ENCODE measurements at places on chromosomes 7 and 10.

DNA sequence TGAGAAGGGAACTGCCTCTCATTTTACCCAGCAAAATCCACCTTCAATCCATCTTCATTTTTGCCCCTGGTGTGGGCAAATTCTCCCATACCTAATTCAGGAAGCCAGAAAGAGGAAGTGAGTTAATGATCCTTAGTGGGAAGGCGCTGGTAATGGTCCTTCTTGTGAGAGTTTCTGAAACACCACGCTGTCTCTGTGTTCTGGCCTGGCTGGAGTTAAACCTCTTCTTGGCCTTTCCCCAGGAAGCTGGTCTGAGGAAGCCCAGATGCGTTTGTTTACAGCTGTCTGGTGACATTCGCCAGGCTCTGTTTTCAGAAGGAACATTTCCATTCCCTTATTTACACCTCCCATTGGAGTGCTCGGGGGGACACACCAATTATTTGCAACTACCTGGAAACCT, 24.3 kb downstream of the HTRA1 start:
- no peak for DNase-seq

DNA sequence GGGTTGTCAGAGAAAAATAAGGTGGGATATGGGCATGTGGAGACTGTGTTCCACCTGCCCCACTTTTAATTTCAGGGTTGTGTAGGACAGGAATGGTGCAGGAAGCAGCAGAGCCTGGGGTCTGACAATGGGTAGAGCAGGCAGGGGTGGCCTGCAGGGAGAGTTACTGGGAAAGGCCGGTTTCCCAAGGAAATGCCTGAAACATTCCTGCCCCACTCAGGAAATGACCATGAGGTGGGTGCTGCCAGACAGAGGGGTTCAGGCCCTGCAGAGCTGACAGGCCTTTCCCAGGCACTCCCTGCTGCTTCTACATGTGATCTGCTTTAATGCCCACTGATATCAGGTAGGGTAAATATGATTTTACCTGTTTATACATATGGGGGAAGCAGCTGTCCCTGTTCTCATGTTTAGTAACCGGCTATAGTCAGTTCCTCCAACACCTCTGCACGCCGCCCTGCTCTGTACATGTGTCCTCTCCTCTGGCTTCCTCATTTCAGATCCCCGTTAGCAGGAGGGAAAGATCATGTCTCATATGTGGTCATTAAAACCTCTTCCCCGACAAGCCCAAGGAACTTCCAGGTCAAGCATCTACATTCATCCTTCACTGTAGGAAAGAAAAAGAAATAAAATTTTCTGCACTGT, 118.6 kb upstream of the PRSS58 start:
- no peak for DNase-seq

DNA sequence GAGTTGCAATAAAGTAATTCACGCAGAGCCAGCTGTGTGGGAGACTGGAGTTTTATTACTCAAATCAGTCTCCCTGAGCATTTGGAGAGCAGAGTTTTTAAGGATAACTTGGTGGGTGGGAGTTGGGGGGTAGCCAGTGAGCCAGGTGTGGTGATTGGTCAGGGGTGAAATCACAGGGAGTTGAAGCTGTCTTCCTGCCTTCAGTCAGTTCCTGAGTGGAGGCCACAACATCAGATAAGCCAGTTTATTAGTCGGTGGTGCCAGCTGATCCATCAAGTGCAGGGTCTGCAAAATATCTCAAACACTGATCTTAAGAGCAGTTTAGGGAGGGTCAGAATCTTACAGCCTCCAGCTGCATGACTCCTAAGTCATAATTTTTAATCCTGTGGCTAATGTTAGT, 3.3 kb upstream of the CYP51A1 start:
- no peak for DNase-seq

- DNase-seq = no peak
Observed at GRCh38 chr7:119681336-119681735, 591.6 kb upstream of the KCND2 start.

DNA sequence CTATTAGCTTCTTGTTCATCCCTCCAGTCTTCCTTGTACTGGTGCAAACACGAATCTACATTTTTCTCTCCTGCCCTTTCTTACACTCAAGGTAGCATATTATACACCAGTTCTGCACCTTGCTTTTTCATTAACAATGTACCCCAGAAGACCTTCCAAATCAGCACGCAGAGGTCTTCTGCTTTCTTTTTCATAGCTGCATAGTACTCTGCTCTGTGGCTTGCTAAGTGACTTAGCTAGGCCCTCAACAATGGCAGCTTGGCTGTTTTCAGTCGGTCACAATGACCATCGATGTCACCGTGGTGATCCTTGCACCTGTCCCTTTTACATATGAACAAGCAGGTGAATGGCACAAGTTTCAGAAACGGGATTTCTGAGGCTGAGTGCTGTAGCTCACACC, 5.1 kb upstream of the MAFK start:
- no peak for DNase-seq

DNA sequence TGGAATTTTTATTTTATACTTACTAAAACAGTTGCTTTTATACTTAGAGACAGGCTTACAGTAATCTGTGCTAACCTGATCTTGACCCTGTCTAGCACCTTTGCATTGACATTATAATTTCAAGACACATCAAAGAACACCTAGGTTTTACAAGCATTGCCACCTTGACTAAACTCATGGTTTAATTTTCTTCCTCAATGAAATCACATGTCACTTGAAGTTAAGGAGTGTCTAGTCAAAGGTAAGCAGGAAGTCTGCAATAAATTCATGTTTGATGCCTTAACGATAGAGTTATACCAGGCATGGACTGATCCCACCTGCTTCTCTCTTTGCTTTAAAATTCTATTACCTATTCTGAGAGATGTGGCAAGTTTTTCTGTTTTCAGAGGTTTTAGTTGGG, 62.4 kb downstream of the ZNF800 start:
- no peak for DNase-seq

DNA sequence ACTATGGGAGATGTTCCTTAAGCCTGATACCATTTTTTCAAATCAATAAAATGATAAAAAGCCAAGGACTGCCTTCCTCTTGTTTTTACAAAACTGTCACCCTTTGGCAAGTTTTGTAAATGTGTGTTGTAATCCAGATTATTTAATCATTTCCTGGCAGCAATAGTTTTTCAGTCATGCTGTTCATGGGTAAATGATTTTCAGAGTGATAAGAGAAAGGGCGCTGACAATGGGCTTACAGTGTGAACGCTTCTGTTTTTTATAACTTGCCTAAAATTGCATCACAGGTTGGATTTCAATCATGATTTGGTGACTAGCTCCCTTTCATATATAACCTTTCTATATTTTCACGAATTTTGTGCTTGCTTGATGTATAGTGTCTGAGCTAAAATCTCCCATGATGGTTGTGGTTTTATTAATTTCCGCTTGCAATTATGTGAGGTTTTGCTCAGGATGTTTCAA, 19.0 kb upstream of the DMBT1 start:
- DNase-seq = no peak

DNA sequence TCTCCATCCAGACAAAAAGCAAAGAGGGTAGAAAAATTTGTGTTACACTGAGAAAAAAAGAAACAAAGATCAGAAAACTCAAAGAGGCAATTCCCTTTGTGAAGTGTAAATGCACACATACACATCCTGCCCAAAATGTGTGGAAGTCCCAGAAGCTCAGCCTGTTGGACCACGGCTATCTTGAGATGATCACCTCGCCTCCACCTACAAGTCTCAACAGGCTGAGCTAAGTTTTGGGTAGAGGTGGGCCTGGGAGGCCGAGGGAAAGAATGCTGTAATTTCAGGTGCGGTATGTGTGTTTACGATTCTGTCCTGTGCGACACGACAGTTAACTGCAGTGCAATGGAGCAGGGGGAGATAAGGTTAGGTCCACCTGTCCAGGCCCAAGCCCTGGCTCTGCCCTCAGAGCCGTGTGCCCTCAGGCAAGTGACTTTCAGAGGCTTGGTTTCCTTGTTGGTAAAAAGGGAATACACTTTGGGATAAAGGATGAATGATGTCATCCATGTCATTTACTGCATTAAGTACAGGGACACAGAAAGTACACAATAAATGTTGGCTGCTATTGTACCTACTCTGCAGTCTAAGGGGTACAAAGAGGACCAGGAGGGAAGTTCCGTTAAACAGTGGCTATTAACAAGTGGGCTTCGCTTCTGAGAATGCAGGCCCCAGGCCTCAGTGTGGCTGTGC, 67.3 kb downstream of the AFAP1L2 start:
- DNase-seq = no peak

DNA sequence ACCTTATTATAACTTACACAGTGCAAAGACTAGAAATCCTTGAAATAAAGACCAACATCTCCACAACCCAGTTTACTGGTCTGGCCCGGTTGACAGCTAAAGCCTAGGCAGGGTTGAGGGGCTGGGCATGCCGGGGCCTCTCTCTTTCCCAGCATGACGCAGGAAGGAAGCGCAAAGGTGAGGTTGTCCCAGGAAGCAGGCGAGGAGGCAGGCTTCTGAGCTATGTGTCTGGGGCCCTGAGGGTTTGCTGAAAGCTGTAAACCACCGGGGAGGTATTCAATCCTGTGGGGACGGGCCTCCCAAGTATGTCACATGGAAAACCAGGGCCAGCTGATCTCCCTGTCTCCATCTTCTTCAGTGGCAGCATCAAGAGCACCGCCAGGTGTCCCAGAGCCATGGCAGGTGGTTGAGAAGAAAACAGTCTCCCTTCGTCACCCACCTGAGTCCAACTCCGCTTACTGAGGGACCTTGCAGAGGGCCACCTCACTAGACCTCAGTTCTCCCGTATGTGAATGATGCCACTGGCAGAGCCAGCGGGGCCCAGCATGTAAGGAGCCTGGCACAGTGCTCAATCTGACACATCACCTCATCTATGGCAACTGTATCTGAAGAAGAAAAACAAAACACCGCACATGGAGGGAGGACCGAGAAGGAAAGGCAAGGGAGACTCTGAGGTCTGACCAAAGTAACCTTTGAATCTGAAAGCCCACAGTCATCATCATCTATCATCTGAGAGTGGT, 49.5 kb downstream of the FAM53B start:
- DNase-seq = no peak

DNA sequence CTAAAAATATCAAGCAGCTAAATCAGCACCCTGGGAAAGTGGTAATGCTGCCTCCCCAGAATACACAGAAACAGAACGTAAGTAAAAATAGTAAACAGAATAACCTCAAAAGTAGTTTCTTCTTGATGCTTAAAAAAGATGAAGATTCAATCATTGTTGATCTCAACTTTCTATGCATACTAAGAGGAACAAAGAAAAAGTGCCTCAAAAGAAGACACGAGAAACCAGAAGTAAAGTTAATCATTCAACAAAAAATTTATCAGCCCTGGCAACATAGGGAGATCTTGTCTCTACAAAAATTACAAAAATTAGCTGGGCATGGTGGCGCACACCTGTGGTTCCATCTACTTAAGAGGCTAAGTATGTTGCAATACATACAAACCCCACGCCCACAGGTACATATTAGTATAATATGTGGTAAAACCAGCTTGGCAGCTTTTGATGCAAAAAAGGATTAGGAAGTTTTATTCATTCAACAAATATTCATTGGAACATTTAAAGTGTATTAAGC, 153.7 kb downstream of the NRBF2 start:
- no peak for DNase-seq

DNA sequence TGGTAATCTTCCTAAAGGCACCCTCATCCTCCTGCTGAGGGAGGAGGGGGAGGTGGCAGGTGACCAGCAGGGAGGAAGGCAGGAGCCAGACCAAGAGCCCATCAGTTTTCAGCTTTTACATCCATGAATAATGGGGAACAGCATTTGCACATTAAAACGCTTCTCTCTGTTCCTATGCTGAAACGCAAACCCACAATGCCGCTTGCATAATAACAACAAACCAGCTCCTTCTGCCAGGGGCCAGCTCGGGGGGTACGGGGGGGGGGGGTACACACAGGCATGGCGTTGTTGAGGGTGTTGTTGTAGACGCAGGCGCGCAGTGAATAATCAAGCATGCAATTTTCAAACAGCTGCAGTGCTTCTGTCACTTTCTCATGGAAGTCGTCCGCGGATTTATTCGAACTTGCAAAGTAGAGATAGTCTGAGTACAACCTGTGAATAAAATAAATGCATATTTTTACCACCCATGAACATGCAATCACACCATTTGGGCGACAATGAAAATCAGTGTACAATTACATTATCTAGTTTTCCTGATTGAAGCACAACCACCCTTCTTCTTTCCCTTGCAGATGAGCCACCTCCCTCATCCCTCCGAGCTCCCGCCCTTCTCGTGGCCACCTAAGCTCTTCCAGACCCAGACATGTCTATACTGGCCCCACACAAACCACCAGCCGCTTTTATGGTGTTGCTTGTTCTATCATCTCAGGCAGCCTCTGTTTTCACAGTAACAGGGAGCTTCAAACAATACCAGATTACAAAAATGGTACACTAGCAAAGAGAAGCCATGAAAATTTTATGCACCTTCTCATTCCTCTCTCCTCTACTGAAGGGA, 72.2 kb downstream of the CHST15 start:
- no peak for DNase-seq

DNA sequence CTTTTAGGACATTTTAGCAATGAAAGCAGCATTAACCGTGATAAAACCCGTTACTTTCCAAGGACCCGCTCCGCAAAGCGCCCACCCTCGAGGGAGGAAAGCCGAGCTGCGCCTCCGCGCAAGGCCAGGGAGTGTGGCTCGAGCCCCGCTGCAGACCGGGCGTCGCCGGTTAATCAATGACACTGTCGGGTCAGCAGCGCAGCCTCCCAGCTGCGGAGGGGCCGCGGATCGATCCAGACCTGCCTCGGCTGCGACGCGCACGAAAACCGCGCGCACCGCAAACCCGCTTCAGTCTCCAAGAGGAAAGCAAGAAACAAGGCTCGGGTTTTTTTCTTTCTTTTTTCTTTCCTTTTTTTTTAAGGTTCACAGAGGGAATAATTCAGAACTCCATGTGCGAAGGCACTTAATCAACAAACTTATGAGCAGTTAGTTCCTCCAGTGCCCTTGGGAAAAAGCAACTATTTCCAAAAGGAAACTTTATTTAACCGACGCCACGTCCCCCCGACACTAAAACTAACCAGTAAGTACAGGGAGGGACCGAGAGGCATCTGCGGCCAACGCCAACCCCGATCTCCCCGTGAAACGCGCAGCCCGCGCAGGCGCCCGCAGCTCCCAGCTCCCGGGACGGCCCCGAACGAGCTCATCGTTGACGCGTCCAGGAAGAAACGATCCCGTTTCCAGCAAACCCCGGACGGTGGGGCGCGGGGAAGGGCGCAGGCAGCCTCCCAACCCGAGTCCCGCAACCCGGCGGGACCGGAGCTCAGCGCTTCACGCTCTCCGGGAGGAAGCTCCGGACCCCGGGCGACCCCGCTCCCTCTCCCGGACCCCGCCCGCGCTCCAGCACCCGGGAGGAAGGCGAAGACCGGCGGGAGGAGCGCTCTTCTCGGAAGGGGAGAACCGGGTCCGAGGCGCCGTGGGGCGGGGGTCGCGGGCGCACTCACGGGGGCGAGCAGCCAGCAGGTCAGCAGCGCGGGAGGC, 598 bp downstream of the VIPR2 start:
- DNase-seq = no peak

- no peak for DNase-seq
Observed at GRCh38 chr10:68406111-68406814, 814 bp downstream of the RUFY2 start.

GRCh38 chr10:126373972-126374371, 14.3 kb downstream of the ADAM12 start:
- DNase-seq = no peak

DNA sequence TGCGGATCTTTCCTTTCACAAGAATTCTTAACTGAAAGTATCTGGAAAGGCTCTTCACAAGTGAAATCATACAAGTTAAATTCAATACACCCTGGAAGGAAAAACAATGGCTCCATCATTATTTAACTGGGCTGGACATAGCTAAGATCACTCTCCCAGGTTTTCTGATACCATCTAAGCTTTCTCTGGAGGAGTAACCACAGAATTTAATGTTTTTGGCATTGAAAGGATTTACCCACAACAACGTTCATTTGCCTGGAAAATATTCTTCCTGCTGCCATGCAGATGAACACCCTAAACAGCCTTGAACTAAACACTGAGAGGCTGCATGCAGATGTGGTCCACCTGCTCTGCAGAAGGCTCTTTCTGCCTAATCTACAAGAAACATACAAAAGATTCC, 4.3 kb downstream of the NEBL start:
- no peak for DNase-seq
